ENCODE measurements at places on chromosomes 1 and 21.

- DNase-seq = peak; percentile 59
Observed at GRCh38 chr1:222454186-222454585, 93.7 kb downstream of the HHIPL2 start.

DNA sequence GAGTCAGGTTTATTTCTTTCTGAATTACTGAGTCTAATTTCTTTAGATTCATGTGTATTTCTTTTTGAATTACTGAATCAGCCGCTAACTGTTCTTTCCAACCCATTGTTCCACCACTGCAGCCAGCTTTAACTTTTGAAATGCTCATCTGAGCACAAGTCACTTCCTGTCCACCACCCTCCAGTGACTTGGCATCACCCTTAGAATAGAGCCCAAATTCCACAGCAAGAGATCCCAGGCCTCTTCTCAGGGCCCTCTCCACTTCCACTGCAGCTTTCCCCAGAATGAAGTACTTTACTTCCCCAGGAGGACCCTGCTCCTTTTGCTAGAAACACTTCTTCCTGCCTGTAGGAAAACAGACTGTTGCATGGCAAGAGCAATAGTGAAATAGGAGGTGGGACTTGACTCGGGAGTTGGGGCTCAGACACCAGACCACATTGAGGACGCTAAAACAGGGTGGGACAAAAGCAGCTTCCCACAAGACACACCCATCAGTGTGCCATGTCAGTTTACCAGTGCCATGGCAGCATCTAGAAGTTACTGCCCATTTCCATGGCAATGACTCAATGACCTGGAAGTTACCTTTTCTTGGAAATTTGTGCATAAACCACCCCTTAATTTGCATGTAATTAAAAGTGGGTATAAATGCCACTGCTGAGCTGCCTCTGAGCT lies 56.5 kb upstream of the ADAR start:
- no peak for DNase-seq

GRCh38 chr1:247966532-247967204 lies 1.6 kb downstream of the OR2AK2 start:
- DNase-seq = no peak

DNA sequence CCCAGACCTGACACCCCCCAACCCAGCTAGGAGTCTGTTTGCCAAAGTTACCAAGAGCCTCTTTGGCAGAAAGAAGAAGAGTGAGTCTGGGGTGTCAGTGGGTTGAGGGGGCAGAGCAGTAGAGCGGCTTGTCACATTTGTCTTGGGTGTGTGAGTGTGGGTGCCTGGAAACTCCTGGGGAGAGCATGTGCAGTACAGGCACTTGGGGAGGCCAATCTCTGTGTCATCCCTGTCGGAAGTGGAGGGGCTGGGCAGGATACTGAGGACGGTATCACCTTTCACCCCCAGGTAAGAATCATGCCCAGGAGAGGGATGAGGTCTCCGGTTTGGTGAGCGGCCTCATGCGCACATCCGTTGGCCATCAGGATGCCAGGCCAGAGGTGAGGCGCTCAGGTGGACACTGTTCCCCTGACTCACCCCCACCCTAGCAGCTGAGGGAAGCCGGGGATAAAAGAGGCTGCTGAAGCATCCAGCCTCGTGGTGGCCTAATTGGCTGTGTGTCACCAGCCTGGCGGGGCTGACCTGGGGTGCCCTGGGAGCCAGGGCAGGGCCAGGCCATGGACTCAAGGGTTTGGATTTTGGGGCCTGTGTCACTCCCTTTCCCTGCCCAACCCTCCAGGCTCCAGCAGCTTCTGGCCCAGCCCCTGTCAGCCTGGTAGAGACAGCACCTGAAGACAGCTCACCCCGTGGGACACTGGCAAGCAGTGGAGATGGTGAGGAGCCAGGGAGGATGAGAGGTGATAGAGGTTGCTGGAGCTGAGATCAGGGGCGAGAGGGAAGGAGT lies 3.3 kb downstream of the PLK3 start:
- DNase-seq = no peak

DNA sequence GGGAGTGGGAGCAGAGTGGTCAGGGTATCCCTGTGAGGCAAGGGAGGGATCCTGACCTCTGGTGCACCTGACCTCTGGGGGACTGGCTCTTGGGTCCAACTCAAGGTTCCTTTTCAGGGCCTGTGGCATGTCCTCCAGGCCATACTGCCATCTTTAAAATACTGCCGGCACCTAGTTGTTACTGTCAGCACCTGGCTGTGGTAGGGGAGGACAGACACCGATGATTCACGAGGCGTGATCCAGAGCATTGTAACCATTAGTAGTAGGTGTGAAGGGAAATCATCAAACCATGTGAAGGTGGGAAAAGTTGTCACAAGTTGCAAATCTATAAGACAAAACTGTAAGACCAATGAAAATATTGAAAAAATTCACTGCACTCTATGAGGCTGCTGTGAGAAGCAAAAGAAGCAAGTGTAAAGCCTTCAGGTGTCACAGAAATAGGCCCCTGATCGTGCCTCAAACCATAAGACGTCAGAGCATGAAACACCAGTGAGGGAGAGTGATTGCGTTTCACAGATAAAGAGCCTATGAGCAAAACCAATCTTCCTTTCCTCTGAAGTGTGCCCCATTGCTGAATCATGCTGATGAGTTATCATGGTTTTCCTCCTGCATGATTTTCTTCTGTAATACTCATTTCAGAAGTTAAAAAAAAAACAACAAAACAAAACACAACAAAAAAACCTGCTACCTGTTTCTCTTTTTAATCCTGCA lies 55.3 kb downstream of the CDC7 start:
- DNase-seq = peak; percentile 36

DNA sequence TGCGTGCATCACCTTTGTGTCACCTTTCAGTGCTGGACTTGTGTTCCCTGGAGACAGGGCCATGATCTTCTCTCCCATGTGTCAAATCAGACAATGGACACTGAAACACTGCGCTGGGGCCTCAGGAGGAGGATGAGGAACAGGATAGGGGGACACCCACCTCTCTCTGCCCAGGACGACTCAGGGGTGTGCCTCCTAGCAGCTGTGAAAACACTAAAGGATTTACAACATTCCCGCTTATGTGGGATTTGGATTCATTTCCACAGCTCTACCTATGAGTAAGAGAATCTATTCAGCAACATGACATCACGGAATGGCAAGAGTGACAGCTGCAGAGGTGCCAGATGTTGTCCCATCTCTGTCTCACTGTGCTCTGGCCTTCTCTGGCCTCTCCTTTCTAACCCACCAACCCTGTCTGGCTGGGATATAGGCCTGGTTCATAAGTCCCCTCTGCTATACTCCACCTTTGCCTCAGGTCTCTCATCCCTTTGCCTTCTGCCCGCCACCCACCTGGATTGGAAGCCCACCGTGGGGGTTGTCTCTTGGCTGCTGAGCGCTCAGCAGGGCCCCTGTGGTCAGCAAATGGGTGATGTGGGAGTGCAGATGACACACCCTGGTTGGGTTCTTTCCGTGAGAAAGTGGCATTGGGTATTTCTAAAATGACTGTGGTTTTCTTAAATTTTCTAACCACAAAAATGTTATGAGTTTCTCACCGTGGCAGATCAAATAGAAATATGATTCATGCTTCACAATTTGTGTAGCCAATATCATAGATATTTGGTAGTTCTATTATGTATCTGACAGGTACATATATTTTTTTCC lies 47.1 kb upstream of the TLR5 start:
- DNase-seq = no peak

GRCh38 chr1:9373619-9374018 lies 80.9 kb downstream of the SPSB1 start:
- DNase-seq = no peak

- DNase-seq = no peak
Observed at GRCh38 chr21:44394733-44395132, 41.3 kb downstream of the TRPM2 start.

- DNase-seq = no peak
Observed at GRCh38 chr1:5969168-5969567, 23.1 kb downstream of the NPHP4 start.

DNA sequence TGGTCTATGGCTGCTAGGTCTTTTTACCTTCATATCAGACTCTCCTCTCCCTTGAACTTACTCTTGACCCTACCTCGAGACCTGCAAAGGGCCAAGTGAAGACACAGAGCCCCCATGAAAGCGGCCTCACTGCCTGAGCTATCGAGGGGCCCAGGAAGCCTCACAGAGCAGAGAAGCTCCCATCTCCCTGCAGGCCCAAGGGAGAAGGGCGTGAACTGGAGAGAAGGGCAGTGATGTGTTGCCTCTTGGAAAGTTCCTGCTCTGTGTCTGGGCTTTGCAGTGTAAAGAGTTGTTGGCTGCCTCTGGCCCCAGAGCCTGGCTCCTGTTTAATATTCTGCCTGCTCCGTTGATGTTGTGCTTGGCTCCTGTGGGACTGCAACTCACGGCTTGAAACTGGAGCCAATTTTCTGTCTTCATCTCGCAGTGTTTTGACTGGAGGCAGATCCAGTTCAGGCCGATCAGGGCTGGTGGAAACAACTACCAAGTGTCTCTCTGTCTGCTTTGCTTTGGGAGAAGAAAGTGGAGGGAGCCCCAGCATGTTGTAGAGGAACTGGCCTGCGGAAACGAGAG lies 4.3 kb downstream of the SERTAD4 start:
- peak; percentile 73 for DNase-seq

DNA sequence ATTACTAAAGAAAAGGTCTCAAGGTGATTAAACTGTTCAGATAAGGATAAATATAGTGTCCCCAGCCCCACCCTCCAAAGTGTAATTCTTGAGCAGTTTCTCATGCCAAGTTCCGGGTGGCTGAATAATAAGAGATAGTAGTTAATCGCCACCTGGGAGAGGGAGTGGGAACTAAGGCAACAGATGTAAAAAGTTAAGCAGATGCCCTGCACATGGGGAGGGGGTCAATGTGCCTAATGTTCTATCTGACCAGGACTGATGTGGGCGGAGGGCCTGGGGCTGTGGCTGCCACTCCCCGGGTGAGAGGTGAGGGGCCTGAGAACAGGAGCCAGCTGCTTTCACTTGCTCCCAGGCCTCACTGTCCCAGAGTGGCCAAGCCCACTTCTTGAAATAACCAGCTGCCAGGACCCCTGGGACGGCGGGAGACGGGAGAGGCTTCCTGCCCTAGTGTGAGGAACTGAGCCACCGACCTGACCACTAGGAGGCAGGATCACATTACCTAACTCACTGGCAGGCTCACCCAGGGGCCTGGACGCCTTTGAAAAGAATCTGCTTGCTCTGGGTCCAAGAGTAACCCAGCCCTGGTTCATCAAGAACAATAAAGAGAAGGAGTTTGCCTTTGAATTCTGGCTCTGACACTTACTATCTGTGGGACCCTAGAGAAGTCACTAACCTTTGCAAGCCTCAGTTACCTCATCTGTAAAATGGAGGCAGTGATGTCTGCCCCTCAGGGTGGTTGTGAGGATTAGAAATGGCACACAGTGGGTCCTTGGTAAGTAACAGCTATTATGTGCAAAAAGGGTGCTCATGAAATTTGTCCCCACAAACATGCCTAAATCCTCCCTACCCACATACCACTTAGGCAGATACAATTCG lies 179.2 kb downstream of the ATG4C start:
- DNase-seq = peak; percentile 32

- no peak for DNase-seq
Observed at GRCh38 chr1:234840843-234841242, 230.9 kb upstream of the IRF2BP2 start.

- DNase-seq = no peak
Observed at GRCh38 chr1:44890007-44890406, 47.0 kb upstream of the PTCH2 start.

GRCh38 chr1:76260279-76260678 lies 185.7 kb downstream of the ST6GALNAC3 start:
- DNase-seq = no peak

DNA sequence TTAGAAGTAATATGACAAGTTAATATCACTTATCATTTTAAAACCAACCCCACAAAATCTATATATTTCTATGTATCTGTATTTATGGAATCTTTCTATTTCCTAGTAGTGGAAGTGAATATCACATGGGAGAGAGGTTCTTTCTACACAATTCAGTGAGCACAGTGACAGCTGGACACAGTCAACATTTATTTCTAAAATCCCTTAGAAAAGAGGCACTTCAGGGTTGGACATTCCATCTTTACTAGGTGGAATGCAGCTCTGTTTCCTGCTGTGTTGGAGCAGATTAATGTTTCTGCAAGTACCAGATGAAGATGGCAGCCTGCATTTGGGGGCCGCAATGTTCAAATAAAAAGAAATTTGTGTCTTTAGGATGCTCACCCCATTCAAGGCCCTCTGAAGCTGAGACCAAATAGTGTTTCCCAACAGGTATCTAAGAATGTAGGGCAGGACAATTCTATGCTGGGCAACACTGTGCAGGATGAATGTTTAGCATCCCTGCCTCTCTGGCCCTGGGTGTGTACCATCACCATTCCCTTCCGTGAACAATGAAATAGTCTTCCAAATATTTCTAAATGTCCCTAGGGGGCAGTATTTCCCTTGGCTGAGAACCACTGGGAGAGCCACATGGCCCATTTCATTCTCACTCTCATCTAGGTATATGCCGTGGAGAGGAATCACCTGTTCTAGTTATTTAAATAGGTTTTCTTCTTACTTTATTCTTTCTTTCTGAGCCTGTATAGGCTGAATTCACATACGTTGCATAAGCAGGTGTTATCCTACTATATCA lies 394.8 kb downstream of the PRDM2 start:
- DNase-seq = no peak

DNA sequence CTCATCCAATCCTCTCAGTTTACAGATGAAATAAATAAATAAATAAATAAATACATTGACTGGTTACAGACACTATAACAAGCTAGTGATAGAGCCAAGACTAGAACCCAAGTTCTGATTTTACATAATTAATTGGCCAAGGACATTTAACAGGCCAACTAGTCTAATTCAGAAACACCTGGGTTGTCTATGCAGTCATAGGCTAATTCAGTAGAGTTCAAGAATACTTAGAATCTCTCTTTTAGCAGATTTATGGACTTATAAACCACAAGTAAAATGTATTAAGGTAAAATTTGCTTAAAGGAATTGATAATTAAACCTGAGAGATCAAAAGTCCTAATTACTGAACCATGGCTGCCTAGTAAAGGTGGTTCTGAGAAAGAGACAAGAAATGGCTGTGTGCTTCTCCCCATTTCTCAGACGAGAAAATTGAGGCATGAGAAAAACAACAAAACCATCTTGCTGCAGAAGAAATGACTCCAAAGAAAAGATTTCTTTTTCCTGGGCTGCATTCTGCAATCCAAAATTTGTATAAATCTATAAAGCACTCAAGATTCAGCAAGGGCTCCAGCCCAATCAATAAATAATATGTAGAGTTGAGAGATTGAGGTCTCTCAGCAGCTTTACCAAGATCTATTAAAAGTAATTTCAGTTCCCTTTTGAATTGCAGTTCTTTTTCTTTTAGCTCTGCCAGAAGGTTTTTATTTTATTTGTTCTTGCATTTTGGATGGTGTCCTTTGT lies 98.3 kb downstream of the DUSP10 start:
- no peak for DNase-seq

GRCh38 chr1:61043010-61043820 lies 39.1 kb upstream of the NFIA start:
- DNase-seq = peak; percentile 70

- DNase-seq = no peak
Observed at GRCh38 chr1:145942405-145942804, 15.1 kb upstream of the RBM8A start.

DNA sequence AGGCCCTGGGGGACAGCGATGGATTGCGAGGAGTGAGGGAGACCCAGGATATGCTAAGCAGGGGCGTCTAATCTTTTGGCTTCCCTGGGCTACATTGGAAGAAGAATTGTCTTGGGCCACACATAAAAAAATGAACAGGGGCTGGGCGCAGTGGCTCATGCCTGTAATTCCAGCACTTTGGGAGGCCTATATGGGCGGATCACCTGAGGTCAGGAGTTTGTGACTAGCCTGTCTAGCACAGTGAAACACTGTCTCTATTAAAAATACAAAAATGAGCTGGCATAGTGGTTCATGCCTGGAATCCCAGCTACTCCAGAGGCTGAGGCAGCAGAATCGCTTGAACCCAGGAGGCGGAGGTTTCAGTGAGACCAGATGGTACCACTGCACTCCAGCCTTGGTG lies 10.8 kb upstream of the PRAMEF12 start:
- no peak for DNase-seq
